Ovary (tissue), 10 donors: ENCODE measurements at places on chromosomes 4 and X. TPM values are rescaled to one million over a fixed set of nuclear protein-coding genes. Genes with fewer than 3 reads are reported as not detected.

DNA sequence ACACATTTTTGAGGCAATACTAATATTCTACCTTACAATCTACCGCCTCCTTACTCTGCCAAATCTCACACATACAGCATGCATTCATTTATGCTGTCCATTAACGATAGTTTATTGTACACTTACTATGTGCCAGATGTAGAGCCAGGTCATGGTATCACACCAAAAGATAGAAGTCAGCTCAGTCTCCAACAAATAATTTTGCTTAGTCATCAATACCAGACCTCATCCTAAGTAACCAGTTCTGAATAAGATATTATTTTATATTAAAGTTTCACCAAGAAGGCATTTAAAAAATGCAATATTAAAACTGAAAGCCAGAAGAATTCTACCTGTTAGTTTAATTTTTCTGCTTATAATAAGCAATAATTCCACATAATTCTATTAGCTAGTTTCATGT, 60.6 kb upstream of the TTC29 start:
- no peaks in the 10 kb centered on the region for H3K36me3 ChIP-seq
- no peak for DNase-seq
- H3K27me3 ChIP-seq, result no peaks in the 10 kb centered on the region
- H3K4me1 ChIP-seq, result no peaks in the 10 kb centered on the region

DNA sequence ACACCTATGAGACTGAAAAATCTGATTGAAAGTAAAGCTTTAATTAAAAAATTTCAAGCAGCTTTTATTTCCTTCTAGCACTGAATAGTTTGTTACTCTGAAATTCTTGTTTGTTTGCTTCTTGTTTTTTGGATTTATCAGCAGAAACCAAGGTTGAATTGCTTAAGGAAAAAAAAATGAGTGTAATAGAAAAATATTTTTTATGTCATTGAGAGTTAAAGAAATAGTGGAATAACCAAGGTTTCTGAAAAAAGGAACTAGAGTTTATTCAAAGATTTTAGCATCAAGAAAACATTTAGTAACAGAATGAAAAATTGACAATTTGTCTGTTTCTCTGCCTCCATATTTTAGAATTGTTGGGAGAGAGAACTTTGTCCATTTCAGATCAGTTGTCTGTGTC, 1852.2 kb downstream of the PCDH7 start:
- no peaks in the 10 kb centered on the region for H3K36me3 ChIP-seq
- no peaks in the 10 kb centered on the region for H3K27me3 ChIP-seq

DNA sequence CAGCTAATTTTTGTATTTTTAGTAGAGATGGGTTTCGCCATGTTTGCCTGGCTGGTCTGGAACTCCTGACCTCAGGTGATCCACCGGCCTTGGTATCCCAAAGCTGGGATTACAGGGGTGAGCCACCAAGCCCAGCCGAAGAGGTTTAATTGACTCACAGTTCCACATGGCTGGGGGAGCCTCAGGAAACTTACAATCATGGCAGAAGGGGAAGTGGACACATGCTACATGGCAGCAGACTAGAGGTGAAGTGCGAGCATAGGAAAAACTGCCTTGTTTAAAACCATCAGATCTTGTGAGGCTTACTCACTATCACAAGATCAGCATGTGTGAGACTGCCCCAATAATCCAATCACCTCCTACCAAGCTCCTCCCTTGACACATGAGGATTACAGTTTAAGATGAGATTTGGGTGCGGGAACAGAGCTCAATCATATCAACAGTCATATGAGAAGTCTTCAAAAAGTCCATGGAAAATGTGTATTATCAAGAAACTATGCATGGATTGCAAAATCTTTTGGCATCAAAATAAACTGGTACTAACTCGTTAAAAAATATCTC, 25.8 kb upstream of the RPL39 start:
- no peaks in the 10 kb centered on the region for H3K36me3 ChIP-seq
- H3K27ac ChIP-seq, result no peak overlapping the region
- H3K4me1 ChIP-seq, result no peaks in the 10 kb centered on the region
- H3K27me3 ChIP-seq, result no peaks in the 10 kb centered on the region
- no peak overlapping the region for H3K4me3 ChIP-seq
- DNase-seq, result no peak

DNA sequence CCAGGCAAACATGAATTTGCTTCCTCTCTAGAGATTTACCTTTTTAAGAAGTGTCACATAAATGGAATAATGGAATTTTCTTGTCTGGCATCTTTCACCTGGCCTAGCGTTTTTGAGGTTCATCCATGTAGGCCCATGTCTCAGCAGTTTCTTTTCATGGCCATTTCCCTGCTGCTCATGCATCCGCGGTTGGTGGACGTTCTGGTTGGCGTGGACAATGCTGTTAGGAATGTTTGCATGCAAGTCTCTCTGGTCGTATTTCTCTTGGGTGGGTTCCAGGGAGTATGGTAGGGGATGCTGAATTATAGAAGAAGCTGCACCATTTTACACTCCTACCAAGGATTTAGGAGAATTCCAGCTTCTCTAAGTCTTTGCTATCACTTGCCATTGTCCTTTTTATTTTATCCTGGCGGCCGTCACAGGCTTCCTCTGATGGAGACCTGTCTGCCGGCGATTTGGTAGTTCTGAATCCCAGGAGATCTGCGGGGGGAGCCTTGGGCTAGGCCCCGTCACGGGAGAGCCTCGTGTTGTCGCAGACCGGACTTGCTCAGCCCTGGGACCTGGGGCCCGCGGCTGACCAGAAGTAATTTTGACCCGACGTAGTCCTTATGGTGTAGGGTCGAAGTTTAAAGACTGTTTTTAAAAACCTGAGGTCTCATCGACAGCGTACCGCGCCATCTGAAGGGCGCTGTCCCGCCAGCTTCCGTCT, 56.9 kb upstream of the TADA2B start:
- peak overlapping the region; percentile 80 for H3K4me3 ChIP-seq
- H3K4me1 ChIP-seq, result peaks cover 7% of the 10 kb centered on the region
- H3K27ac ChIP-seq, result peak overlapping the region; percentile 92
- no peaks in the 10 kb centered on the region for H3K36me3 ChIP-seq

GRCh38 chrX:11407331-11408108, 114.3 kb downstream of the AMELX start:
- no peaks in the 10 kb centered on the region for H3K27me3 ChIP-seq
- no peak overlapping the region for H3K4me3 ChIP-seq
- H3K36me3 ChIP-seq, result no peaks in the 10 kb centered on the region

DNA sequence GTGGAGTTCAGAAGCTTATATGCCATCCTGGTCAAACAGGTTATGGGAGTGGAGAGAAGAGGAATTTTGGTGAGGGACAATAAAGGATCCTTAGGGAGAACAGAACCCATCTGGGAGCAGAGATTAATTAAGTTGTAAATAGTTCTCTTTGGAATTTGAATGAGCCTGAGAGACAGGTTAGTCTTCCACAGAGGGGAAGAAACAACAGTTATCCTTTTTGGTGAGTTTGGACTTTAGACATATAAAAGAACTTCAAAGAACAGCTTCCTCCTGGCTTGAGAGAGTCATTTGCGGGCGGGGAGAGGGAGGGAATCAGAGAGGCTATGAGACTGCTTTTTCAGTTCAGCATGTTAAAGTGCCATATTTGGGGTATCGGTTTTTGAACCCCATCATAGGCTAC, 793.3 kb upstream of the MAGEB2 start:
- DNase-seq, result no peak
- H3K36me3 ChIP-seq, result no peaks in the 10 kb centered on the region

- no peak for DNase-seq
- H3K4me1 ChIP-seq, result no peaks in the 10 kb centered on the region
- H3K27me3 ChIP-seq, result no peaks in the 10 kb centered on the region
- no peak overlapping the region for H3K27ac ChIP-seq
Observed at GRCh38 chr4:159410076-159410777, 307.3 kb downstream of the RAPGEF2 start.

- no peaks in the 10 kb centered on the region for H3K36me3 ChIP-seq
- DNase-seq, result no peak
- H3K27me3 ChIP-seq, result no peaks in the 10 kb centered on the region
Observed at GRCh38 chr4:145819853-145820181, 118.8 kb downstream of the ZNF827 start.

DNA sequence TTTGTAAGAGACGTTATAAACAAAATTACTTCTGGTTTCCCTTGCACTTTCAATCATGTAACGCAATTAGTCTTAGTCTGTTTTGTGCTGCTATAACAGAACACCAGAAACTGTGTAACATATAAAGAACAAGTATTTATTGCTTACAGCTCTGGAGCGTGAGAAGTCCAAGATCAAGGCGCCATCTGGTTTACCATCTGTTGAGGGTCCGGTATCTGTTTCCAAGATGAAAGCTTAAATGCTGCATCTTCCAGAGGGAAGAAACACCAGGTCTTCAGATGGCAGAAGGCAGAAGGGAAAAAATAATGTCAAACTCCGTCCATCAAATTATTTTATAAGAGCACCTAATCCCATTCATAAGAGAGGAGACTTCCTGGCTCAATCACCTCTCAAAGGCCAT, 474.1 kb downstream of the PDGFC start:
- H3K4me3 ChIP-seq, result no peak overlapping the region
- no peaks in the 10 kb centered on the region for H3K36me3 ChIP-seq
- no peaks in the 10 kb centered on the region for H3K4me1 ChIP-seq
- H3K27me3 ChIP-seq, result no peaks in the 10 kb centered on the region
- no peak overlapping the region for H3K27ac ChIP-seq
- DNase-seq, result no peak

DNA sequence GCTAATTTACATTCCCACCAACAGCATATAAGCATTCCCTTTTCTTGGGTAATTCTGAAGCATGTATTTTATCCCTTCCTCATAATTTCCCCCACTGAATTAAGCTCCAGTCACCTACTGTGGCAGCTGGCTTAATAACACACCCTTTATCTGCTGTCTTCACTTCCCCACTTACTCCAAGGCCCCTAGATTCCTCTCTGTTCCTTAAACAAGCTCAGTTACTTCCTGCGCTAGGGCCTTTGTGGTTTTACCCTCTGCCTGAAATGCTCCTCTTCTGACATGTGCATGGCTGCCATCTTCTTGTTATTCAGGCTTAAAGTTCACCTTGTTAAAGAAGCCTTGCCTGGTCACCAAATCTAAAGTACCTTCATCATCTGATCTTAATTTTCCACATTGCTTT, 47.2 kb upstream of the RPS6KA3 start:
- no peak overlapping the region for H3K4me3 ChIP-seq
- DNase-seq, result no peak
- H3K27ac ChIP-seq, result no peak overlapping the region
- H3K27me3 ChIP-seq, result no peaks in the 10 kb centered on the region
- no peaks in the 10 kb centered on the region for H3K36me3 ChIP-seq

GRCh38 chrX:136711147-136711546, 63.2 kb downstream of the CD40LG start:
- no peak overlapping the region for H3K27ac ChIP-seq
- DNase-seq, result no peak
- no peaks in the 10 kb centered on the region for H3K36me3 ChIP-seq

DNA sequence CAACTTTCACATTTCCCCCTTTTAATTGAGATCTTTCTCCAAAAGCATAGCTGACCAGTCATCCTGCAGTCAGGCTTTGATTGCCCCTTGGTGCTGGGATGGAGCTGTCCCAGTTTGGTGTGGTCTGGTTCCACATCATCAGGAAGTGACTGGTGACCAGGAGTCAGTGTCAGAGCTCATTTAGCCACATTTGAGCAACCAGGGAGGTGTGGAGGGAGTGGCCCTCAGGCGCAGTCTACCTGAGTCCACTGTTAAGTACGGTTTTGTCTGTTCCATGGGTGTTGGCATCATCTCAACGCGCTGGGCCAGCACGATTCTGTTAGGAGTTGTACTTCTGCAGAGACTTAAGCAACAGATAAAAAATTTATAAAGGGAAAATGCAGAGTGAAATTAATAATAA, 52.6 kb downstream of the RGS12 start:
- no peaks in the 10 kb centered on the region for H3K36me3 ChIP-seq
- H3K4me1 ChIP-seq, result peaks cover 7% of the 10 kb centered on the region
- no peak overlapping the region for H3K4me3 ChIP-seq
- no peak overlapping the region for H3K27ac ChIP-seq
- DNase-seq, result no peak

- no peaks in the 10 kb centered on the region for H3K36me3 ChIP-seq
- no peak overlapping the region for H3K27ac ChIP-seq
- DNase-seq, result no peak
- no peaks in the 10 kb centered on the region for H3K4me1 ChIP-seq
- H3K4me3 ChIP-seq, result no peak overlapping the region
Observed at GRCh38 chr4:104973708-104974107, 173.0 kb upstream of the TET2 start.

The SUPT20HL1 gene
- 0.05 TPM for polyA plus RNA-seq

The SPINK2 gene
- 0.60 TPM for polyA plus RNA-seq

The GSX2 gene
- not detected for polyA plus RNA-seq

The SLITRK2 gene
- 0.05 TPM for polyA plus RNA-seq

The MYL5 gene
- polyA plus RNA-seq, result 6.4 TPM

The YY2 gene
- 1.1 TPM for polyA plus RNA-seq

The NEIL3 gene
- 0.52 TPM for polyA plus RNA-seq

The SATL1 gene
- 0.02 TPM for polyA plus RNA-seq
